ENCODE measurements at places on chromosomes 13 and 19.
A peak's percentile ranks its signal among the peaks of the same experiment; 100 is the strongest.

- DNase-seq: peak; percentile 93
Observed at GRCh38 chr19:46299004-46299509, 2.2 kb downstream of the HIF3A start.

DNA sequence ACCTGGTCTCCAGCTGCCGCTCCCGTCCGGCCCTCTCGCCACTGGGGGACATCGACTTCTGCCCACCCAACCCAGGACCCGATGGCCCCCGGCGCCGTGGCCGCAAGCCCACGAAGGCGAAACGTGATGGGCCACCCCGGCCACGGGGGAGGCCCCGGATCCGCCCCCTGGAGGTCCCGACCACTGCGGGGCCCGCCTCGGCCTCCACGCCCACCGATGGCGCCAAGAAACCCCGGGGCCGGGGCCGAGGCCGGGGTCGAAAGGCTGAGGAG, 6.7 kb downstream of the PRR12 start:
- DNase-seq: no peak

DNA sequence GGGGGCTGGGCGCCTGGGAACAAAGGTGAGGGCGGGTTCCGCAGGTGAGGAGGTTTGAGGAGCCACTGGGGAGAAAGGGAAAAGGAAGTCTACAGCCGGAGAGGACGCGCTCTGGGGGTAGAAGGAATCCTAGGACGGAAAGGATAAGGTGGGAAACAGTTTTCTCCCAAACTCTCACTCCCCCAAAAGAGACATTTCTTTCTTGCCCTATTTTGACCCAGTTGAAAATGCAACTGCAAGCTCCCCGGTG, 651 bp upstream of the POLR1D start:
- DNase-seq: no peak

- no peak for DNase-seq
Observed at GRCh38 chr13:71773531-71773930, 93.5 kb downstream of the DACH1 start.

DNA sequence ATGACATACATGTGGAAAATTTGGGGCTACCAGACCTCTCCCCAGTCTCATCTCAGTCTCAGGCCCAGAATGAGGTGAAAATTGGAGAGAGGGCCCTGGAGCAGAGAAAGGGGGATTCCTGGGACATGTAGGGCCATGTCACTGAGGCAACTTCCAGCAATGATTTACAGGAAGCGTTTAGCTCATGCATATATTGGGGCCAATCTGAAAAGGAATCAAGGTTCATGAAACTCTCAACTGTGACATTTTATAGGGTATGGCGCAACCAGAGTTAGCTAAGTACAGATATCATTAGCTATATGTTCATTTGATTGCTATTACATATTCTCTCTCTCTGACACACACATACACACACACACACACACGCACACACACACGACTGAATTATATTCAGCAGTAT, 86.3 kb downstream of the RNASEH2B start:
- no peak for DNase-seq

DNA sequence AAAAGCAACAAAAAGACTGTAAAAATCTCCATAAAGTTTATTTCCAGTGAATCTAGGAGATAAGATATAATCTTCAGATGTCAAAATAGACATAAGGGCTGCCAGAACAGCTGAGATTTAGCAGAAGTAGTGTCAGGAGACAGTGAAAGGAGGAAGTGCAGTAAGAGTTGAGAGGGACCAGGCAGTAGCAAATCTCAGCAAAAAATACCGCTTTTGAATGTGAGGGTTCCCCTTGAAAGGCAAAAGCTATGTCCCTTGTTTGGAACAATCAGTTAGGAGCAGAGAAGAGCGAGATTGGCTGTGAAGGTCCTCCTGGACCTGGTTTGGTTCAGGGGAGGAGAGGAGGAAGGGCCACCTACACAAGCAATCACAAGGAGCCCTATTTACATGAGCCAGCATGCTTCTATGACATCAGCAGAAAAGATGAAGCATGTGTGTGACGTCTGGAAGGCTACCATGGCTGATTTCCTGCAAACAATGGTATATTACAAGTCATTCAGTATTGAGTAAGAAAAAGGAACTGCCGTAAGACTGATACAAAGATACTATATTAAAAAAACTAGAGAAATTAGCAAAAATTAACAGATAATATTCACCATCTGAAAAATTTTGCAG, 98.9 kb upstream of the SIAH3 start:
- peak; percentile 42 for DNase-seq

DNA sequence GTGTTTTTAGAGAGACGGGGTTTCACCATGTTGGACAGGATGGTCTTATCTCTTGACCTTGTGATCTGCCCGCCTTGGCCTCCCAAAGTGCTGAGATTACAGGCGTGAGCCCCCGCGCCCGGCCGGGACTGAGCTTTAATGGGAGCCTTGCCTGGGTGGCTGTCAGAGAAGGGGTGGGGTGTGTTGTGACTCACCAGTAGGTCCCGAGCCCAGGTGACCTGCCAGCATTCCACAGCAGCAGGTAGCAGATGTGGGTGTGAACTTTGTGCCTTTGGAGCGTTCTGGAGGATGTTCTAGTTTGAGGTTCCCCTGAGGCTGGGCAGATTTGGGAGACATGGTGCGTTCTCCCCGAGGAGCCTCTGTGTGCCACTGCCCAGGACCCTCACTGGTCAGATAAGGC, 7.1 kb upstream of the EPN1 start:
- DNase-seq: no peak

GRCh38 chr13:45219938-45220375, 19.1 kb upstream of the KCTD4 start:
- DNase-seq: no peak

GRCh38 chr19:9565900-9566705, 18.2 kb downstream of the ZNF121 start:
- DNase-seq: no peak

- DNase-seq: no peak
Observed at GRCh38 chr13:78085434-78086225, 167.0 kb upstream of the EDNRB start.

DNA sequence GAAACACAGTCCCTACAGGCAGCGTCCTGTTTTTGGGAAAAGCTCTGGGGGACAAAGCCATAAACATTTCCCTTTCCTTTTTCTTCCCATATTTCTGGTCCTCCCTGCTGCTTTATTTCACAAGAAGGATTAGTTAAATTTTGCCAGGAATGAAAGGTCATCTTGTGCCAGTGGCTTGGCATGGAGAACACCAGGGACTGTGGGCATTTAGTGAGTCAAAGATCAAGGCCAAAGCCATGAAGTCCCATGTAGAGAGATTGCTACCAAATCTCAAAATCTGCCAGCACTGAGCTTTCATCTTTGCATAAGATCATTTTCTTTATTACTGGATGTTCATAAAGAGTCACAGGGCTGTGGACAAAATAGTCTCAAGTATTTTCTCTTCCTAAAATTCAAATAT, 29.1 kb upstream of the SLC46A3 start:
- no peak for DNase-seq

DNA sequence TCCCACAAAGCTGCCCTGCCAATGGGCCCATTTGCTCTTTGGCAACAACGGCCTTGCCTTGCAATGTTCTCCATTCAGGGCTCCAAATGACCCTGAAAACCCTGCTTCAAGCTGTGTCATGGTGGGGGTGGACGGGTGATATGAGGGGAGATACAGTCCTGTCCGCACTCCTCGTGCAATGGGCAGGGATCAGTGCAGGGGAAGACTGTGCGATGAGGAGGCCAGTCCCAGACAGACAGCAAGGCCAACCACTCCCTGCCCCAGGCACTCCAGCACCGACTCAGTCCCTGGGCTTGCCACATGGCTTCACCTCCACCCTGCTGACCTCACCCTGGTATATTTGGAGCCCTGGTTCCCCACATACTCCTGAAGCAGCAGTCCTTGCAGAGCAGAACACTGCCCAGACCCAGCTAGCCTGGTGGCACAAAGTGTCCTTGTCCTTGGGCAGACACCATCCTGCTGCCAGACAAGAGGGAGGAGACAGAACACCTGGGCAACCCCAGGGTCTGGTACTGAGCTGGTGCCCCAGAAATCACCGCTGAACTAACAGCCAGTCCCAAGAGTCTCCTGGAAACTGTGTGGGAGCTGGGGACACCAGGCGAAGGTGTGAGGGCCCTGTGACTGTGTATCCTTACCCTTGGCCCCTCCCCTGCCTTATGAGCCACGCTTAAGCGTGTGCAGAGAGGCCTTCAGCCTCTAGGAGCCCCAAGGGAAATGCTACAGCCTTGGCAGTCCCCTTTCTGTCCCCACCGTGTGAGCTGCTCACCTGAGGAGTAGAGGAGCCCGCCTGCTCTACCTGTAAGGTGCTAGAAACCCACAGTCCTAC, 9.1 kb upstream of the SLC35E1 start:
- DNase-seq: no peak

DNA sequence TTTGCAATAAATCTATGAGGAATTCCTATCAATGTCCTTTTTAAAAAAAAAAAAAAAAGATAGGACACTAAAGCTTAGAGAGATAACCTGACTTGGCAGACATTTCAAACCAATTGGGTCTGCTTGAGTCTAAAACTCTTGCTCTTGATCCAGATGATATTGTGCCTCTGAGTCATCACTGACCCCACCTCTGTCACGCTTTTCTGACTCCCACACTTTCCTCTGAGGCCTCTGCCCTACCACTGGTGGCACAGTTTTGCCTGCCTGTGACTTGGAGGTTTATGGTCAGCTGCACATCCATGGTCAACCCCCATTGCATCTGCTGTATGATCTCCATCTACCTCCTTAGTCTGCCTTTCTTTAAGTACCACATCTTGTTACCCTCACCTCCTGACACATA, 328.7 kb downstream of the SPRY2 start:
- no peak for DNase-seq

DNA sequence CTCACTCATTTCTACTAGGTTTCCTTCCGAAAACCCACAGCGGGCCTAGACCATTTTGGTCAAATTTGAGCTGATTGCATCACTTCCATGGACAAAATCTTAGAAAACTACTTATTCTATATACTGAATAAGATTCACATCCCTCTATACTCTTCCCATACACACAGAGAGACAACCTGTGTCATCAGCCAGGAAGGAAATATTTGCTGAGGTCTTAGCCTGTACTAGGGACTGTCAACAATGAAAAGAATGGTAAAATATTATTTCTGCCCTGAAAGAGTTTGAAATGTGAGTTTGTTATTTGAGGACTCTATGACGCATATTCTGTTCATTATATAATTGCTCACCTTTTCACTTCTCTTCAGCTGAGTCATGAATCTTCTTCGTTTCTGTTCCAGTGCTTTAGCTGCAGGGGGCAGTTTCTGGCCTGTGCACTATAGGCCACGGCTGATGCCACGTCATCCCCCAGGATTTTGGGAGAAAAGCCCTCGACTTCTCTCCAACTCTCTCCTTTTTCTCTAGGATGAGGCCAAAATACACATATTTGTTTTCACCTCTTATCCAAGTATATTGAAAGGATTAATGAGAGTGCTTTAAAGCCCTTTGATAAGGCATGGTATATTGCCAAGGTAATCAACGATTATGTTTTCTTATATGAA, 47.7 kb downstream of the GSX1 start:
- no peak for DNase-seq

DNA sequence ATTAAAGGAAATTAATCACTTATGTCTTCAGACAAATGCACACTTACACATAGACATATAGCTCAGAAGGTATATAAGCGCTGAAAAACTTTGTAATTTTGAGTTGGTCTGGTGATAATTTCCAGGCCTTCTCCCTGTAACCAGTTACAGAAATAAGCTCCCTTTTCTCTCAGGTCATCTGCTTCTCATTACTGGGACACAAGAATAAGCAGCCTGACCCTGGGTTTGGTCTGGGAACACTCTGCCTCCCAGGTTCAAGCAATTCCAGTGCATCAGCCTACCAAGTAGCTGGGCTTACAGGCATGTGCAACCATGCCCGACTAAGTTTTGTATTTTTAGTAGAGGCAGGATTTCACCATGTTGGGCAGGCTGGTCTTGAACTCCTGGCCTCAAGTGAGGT, 274.5 kb downstream of the LMO7 start:
- no peak for DNase-seq

DNA sequence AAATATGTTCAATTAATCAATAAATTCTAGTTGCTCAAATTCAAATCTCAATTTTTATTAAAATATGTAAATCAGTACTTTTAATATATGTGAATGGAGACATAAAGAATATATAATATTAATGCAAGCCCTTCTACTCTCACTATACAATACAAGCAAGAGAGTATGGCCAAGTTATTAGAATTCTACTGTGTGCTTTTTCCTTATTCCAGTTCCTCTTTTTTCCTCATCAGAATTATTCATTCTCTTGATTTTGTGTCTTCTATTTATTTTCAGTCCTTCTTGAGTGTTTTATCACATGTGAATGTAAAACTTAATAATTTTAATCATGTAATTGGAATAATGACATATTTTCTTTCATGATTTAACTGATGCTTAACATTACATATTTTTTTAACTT, 276.8 kb downstream of the PCDH20 start:
- no peak for DNase-seq

DNA sequence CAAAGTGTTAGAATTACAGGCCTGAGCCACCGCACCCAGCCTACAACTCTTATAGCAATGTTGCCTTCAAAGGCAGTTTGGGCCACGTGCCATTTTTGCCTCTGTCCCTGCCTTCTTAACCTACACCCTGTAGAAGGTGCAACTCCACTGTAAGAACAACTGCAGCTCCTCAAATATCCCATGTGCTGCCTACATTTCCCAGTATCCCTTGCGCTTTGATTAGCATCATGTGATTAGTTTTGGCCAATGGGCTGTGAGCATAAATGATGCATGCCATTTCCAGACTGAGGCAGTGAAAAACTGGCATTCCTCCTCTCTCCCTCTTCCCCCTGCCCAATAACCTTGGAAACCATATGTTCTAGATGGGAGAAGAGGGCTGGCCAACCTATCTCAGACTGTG, 75.2 kb upstream of the MRI1 start:
- no peak for DNase-seq

DNA sequence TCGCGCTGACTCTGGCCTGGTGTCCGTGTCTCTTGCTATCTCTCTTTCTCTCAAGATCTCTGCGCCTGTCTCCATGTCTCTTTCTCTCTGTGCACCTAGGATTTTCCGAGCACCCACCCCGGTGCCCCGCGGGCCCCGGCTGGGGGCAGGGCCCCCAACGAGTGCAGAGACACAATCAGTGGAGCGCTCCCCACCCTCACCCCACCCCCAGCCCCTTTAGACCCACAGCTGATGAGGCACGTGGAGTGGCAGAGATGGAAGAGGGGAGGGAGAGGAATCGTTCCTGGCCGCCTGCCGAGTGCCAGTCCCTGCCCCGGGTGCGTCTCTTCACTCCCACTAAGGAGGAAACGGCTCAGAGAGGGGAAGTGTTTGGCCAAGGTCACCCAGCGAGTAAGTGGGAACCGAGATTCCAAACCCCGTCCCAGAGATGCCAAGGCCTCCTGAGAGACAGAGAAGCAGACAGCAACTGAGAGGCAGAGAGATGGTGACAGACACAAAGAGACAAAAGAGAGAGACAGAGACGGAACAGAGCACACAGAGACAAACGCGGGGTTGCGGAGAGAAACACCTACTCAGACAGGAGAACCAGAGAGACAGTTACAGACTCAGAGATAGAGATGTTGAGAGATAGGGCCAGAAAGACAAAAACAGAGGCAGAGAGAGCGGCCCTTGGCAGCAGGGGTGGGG, 626 bp upstream of the BCL3 start:
- peak; percentile 21 for DNase-seq

GRCh38 chr19:50204811-50205675, 1.6 kb downstream of the MYH14 start:
- DNase-seq: peak; percentile 21
